ENCODE measurements at places on chromosomes 4 and X.

- DNase-seq = no peak
Measured at GRCh38 chr4:104643805-104644204, 149.1 kb upstream of the CXXC4 start.

- DNase-seq = peak; percentile 63
Measured at GRCh38 chr4:112509243-112510141, 6.5 kb downstream of the NEUROG2 start.

DNA sequence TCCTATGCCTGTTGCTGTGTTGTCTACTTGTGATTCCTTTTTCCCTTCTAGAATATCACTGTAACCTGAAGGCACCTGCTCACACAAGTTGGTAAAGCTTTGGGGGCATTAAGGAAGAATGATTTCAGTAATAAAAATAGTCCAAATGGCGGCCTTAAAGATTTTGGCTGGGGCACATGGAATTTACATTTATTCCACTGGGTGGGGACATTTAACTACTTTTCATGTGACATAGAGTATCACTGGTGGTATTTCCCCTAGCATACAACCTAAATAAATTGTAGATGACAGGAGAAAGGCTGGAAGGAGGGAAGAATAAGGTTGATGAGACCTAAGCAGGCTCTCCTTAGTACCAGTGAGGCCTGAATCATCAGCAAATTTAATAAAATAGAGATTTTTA lies 121.8 kb upstream of the EDA2R start:
- DNase-seq = no peak

DNA sequence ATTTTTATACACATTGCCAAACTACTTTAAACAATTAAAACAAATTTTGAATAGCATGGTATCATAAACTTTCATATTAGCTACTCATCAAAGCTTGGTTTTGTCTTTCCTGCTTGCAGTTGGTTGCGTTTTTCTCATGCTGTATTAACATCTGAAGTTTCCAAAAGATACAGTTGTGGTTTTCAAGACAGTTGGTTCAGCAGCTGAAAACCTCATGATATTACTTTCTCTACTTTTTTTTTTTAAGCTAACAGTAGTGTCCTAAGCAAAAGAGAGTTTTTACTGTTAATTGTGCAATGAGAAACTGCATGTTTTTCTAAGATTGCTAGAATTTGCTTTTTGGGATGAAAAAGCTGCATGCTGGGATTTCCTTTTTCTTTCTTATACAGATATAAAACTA lies 15.2 kb downstream of the RUFY3 start:
- no peak for DNase-seq

Measured in NCI-H526 treated with DMSO at 0.1 percent for 48 hours (cell line).